Karpas-422 (cell line): ENCODE measurements at places on chromosomes 7 and 10. TPM values are rescaled to one million over a fixed set of nuclear protein-coding genes. Genes with fewer than 3 reads are reported as not detected.
A peak's percentile ranks its signal among the peaks of the same experiment; 100 is the strongest.

GRCh38 chr7:47956220-47956619 lies 8.0 kb upstream of the PKD1L1 start:
- DNase-seq, result no peak

DNA sequence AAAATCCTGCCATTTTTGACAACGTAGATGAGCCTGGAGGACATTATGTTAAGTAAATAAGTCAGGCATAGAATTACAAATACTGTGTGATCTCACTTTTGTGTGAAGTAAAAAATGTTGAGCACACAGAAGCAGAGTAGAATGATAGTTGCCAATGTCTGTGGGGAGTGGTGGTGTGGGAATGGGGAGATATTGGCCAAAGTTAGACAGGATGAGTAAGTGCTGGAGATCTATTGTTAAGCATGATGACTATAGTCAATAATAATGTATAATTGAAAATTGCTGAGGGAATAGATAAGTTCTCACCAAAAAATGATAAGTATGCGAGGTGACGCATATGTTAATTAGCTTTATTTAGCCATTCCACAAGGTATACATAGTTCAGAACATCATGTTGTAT lies 92.0 kb downstream of the GPR85 start:
- no peak for DNase-seq

- DNase-seq, result peak; percentile 75
Measured at GRCh38 chr7:27200761-27201579, 1.1 kb upstream of the HOXA13 start.

- no peak for DNase-seq
Measured at GRCh38 chr10:72587568-72587967, 38.3 kb downstream of the MICU1 start.

GRCh38 chr7:128876978-128877755 lies 14.5 kb downstream of the ATP6V1F start:
- no peak for DNase-seq

GRCh38 chr7:27097686-27098577 lies 2.1 kb upstream of the HOXA1 start:
- DNase-seq, result no peak

- DNase-seq, result no peak
Measured at GRCh38 chr10:12235116-12235694, 39.2 kb downstream of the CDC123 start.

GRCh38 chr7:41818765-41819398 lies 116.0 kb upstream of the INHBA start:
- no peak for DNase-seq

DNA sequence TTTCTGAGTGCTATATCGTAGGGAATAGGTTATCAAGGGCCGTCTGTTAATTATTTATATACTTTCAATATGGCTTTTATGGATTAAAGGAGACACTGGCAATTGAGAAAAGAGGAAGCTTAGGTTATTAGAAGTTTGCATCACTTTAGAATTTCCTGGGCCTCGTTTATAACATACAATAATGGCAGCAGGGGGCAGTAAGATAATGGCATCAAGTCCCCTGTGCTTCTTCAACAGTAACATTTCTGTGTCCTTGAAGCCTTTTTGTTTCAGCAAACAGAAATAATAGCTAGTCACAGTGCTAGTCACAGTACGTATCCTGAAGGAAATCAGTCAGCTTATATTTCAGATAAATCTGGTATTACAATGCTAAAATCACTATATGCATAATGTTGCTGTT lies 41.9 kb downstream of the SPAM1 start:
- peak; percentile 63 for DNase-seq

DNA sequence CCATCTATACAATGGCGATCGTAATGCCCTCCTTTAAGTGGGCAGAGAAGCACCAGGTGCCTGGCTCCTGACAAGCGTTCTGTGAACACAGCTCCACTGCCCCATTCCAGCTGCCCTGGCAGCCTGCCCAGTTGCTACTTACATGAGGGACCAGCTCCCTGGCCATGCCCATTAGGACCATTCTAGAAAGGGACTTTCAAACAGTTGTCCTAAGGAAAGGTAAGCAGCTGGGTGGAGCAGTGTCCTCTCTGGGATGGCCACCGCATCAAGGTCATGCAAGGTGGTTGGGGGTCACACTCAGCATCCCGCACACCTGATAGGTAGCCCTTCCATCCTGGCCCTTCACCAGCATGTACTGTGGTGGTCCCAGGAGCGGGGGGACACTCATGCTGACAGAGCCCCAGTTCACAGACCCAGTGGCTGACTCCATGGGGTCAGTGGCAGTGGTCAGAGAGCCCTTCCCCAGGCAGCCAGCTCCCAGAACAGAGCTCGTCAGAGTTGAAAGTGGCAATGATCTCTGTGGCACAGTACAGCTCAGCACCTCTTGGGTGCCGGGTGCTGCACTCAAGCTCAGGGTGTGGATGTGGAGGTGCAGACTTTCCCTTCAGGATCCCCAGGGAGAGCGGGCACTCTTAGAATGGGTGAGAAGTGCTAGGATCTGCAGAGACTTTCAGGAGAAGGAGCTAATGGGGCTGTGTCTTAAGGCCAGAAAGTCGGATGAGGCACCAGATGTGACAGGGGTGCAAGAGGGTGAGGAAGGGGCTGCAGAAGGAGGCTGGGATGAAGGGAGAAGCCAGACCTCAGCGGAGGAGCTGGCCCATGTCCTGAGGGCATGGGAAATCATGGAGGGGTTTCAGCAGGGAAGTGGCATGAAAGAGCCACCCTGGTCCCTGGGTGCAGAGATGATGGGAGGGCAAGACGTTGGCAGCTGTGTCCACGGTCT lies 10.9 kb downstream of the MMRN2 start:
- DNase-seq, result no peak

GRCh38 chr10:4475827-4476490 lies 350.0 kb upstream of the AKR1E2 start:
- no peak for DNase-seq

GRCh38 chr10:131085091-131085860 lies 226.2 kb downstream of the TCERG1L start:
- DNase-seq, result no peak

H2BK1 gene
- not detected in 2 replicates for total RNA-seq

XPNPEP1 gene
- 198 and 201 TPM in 2 replicates for total RNA-seq

PPP1R17 gene
- total RNA-seq, result 0.22 and 7.9 TPM in 2 replicates

KNDC1 gene
- total RNA-seq, result not detected in 2 replicates

PLXDC2 gene
- total RNA-seq, result not detected in 2 replicates
